ENCODE measurements at places on chromosomes 4 and X.
A peak's percentile ranks its signal among the peaks of the same experiment; 100 is the strongest.

DNA sequence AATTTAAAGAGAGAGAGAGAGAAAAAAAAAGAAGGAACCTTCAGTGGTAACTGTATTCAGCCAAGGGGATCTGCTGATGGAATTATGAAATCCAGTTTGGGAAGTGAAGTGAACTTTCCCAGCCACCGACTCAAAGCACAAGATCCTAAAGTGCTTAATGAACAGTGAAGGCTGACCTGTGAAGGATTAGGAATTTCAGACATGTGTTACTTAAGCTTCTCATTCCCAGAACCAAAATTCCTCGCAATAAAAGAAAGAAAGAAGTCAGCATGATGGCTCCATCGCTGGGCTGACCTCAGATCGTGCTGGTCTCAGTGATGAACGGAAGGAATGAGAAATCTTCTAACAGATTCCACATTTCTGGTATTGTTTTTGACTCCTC lies 135.2 kb downstream of the ARSF start:
- no peak for DNase-seq

- DNase-seq = peak; percentile 40
Observed at GRCh38 chrX:72714478-72714916, 391 bp upstream of the PHKA1 start.

DNA sequence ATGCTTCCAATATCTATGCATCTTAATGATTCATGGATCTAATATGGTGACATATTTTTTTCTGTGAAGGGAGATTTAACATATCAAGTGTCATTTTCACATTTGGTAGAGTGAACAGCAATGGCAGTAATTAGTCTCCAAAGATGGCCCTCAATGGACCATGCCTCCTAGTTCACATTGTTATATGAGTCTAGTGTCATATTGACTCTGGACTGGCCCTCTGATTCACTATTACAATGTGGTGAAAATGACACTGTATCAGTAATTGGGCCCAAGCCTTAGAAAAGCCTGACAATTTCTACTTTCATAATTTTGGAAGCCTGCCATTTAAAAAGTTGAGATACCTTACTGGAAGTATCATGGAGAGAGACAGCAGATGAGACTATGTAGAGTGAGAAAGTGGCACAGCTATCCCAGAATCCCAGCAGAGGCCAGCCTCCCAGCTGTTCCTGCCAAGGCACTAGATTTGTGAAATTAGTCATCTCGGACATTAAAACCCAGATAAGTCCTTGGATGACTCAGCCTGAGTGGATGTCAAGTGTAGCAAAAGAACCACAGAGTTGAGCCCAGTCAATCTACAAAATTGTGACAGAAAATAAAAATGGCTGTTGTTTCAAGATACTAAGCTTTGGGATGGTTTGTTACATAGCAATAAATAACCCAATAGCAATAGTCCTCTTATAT lies 68.4 kb downstream of the ARHGEF38 start:
- DNase-seq = no peak

DNA sequence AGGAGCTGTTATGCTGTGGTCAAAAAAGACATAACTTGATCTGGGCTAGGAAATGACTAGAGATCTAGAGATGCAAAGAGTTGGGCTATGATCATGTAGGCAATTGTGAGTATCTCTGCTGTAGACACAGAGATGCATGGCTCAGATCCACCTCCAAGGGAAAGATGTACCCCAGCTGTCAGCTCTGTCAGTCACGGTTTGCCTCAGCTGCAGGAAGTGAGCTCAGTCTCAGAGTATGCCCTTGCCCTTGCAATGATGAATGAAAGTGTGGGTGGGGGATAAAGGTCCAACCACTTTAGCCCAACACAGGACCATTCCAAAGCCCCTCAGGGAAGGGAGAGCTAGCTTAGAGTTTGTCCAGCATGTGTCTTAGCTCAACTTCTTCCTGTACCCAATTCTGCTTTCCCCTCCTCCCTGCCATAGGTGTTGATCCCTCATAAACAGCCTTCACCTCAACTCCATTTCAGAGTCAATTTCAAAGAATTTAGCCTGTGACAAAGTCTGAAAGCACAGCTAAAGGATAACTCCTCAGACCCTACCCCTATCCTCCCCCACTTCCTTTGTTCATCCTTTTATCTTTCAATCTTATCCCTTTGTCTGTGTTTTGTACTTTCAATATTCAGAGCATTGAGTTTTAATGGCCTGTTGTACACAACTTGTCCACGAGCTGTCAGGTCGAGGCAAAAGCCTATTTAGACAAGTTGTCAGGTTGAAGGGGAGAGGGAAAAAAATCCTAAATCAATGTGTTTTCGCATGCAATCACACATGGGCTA lies 90.6 kb downstream of the MID1IP1 start:
- no peak for DNase-seq

- no peak for DNase-seq
Observed at GRCh38 chr4:53044651-53044960, 182.5 kb downstream of the RASL11B start.

DNA sequence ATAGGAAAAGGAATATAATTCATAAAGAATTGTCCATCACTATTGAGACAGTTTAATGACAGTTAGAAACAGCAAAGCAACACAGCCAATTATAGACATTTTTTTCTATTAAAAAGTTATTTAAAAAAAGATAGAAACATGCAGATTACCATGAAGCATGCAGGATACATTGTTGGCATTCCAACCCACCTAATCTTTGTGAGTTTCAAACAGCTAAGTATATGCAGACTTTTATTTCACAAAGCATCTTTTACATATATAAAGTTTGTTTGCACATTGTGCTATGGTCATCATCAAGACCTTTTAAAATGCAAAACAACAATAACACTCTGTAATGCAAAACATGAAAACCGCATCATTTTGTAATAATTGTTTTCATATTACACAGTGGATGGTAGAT lies 125.9 kb upstream of the ETNPPL start:
- DNase-seq = no peak

DNA sequence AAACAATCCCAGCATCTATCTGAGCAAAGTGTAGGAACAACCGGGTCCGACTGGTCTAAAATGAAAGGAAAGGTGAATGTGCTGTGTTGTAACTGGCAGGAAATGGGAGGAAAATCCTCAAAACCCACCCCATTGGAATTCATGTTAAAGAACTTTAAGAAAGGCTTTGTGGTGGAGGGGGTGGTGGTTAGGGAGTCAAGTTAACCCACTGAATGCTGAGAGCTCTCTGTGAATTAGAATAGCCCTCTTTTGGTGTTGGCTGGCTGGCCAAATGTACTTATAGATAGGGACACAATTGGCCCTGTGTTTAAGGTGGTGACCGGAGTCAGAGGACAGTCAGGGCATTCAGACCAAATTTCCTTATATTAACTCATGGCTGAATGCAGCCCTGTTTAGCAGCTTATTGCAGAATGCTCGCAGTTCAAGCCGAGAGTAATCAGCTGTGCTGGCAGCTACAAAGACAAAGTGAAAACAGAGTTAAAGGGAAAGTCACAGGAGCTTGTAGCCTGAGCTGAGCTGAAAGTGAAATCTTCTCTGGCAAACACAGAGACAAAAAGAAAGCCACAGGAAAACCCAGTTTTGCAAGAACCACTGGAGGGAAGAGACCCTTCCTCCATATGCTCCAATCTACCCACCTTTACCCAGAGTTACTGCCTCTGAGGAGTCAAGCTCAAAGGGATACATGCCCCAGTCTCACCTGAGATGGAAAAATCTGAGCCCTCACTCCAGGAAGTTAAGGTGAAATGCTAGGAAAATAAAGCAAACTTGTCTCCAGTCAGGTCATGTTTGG lies 38.5 kb upstream of the UGT2B7 start:
- DNase-seq = no peak

GRCh38 chr4:6271701-6272465 lies 2.2 kb downstream of the WFS1 start:
- DNase-seq = no peak

DNA sequence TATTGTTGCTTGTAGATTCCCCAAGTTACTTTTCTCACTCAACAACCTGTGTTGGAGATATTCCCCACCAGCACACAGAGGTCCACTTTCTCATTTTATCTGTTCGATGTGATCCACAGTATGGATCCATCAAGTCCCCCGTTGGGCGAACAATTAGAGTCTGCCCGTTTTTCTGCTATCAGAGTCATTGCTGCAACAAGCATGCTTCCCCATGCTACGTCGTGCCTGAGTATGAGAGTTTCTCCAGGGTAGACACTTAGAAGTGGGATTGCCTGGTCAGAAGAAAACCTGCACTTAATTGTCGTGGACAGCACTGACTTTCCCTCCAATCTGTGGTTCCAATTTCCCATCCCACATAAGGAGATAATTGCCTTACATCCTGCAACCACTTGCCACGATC lies 62.7 kb upstream of the SHOX start:
- DNase-seq = no peak

DNA sequence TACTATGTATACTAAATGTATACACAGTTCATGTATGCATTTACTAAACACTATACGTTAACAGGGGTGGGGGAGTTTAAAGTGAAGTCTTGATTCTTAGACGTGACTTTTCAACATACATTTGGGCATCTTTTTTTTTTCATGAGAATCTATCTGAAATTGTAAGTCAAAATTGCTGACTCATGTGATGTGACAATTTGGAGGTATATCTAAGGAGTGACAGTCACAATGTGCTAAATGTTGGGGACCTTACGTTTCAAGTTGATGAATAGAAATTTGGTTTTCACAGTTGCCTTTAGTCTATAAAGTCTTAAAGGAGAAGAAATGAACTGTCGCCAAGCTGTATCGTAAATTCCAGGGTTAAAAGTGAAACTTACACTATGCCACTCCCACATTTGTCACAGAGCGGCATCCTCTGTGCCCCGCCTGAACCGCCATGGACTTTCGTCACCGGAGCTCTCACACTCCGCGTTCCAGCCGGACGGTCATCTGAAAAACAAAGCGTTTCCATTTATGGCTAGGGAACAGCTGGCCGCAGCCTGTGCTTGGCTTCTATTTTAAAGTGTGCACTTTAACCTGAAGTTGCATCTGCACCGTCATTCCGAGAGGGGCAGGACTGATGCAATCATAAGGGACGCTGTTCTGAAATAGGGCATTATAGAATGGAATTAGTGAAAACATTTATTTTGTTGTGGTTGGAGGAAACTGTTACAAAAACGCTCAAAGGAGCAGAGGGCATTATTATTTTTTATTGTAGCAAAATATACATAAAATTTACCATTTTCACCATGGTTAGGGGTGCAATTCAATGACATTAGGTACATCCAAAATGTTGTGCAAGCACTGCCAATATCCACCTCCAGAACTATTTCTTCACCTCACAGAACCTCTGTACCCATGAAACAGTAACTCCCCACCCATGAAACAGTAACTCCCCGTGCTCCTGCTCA lies 30.9 kb downstream of the PDLIM3 start:
- peak; percentile 29 for DNase-seq

GRCh38 chrX:46575586-46575985 lies 2.0 kb downstream of the CHST7 start:
- DNase-seq = no peak

- DNase-seq = peak; percentile 38
Observed at GRCh38 chr4:154618708-154619315, 6.4 kb upstream of the FGG start.

GRCh38 chrX:48815266-48815665 lies 11.0 kb upstream of the ERAS start:
- no peak for DNase-seq

- no peak for DNase-seq
Observed at GRCh38 chrX:111511477-111511876, at the start of gene SERTM2. Gene SERTM2 (plus strand): TSS chrX:111511645. CDS start chrX:111518858, 7,213 bp downstream.

DNA sequence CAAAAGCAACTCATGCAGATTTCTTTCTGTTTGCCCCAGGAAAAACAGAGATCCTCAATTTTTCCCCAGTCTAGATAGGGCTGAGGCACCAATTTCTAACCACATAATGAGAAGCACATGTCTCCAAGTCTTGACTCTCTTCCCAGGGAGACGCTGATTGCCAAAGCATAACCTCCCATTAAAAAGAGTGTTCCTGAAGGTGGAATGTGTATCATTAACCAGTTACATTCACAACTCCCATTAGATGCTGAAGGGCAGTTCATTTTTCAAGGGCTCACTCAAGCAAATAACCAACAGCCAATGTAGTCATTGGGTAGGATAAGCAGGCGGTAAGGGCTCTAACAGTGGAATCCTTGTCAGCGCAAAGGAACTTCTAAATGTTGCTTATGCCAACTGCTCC lies 27.5 kb downstream of the TMEM47 start:
- no peak for DNase-seq

GRCh38 chr4:84623661-84624060 lies 40.7 kb downstream of the CDS1 start:
- DNase-seq = no peak

DNA sequence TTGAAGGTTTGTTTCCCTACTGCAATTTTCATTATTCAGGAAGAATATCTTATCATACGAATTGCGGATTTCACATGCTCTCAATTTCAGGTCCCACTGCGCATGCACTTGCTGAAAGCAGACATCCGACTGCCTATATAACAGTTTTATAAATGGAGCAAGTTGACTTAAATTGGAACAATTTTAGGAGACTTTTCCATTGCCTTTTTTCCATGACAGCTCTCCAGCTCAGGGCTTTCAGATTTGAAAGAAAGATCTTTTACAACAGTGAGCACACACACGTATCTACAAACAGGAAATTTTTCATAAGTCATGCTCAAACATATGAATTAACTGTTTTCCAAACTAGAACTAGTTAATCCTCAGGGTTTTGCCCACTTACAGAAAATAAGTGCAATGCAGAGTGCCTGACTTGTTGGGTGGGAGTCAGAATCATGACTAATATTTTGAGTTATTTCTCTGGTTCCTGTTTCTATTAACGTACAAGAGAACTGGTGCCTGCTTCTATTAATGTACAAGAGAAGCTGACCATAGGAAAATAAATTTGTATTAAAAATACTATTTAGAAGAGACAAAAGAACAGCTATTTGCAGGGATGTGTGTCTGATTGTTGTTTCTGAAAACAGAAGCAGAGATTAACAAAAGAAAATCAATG lies 137.9 kb downstream of the GPC3 start:
- no peak for DNase-seq

- DNase-seq = no peak
Observed at GRCh38 chr4:107709916-107710315, 10.1 kb downstream of the PAPSS1 start.

- DNase-seq = no peak
Observed at GRCh38 chrX:3548765-3549391, 164.6 kb downstream of the PRKX start.

GRCh38 chr4:41146716-41147506 lies 67.4 kb downstream of the APBB2 start:
- no peak for DNase-seq

DNA sequence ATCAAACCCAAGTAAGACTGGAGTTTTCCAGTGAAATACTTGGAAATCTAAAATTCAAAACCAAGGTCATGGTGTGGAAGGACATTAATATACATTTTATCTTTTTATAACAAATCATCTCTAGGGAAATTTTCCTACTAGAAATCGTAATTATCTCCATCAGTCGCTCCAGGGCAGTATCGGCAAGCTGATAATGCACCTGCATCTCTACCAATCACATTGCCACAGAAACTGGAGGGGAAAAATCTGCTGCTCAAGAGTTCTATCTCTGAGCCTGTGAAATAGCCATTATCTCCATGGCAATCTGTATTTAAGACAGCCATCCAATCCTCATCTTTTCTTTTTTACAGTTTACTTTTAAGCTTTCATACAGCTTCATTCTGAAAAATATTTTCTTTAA lies 538.3 kb upstream of the GALNT7 start:
- no peak for DNase-seq

- peak; percentile 5 for DNase-seq
Observed at GRCh38 chrX:120144178-120144844, 14.1 kb upstream of the RHOXF2 start.
